Stimulated activated CD8-positive, alpha-beta memory T cell treated with anti-CD3 and anti-CD28 coated beads, Interleukin-4, amount 100 ng/mL, for 1 hour (primary cell): ENCODE measurements at places on chromosomes 6 and 20.

- DNase-seq = no peak
Observed at GRCh38 chr20:54123587-54124180, 50.1 kb downstream of the CYP24A1 start.

GRCh38 chr6:3281631-3282475, 23.1 kb downstream of the PSMG4 start:
- no peak for DNase-seq

- DNase-seq = no peak
Observed at GRCh38 chr6:111523484-111524167, 40.6 kb upstream of the REV3L start.

- DNase-seq = no peak
Observed at GRCh38 chr6:108961985-108962384, 113.8 kb downstream of the ARMC2 start.
